ENCODE measurements at places on chromosomes 7 and 10.

GRCh38 chr10:14382022-14382421, 51.3 kb upstream of the FRMD4A start:
- peak; percentile 14 for DNase-seq

DNA sequence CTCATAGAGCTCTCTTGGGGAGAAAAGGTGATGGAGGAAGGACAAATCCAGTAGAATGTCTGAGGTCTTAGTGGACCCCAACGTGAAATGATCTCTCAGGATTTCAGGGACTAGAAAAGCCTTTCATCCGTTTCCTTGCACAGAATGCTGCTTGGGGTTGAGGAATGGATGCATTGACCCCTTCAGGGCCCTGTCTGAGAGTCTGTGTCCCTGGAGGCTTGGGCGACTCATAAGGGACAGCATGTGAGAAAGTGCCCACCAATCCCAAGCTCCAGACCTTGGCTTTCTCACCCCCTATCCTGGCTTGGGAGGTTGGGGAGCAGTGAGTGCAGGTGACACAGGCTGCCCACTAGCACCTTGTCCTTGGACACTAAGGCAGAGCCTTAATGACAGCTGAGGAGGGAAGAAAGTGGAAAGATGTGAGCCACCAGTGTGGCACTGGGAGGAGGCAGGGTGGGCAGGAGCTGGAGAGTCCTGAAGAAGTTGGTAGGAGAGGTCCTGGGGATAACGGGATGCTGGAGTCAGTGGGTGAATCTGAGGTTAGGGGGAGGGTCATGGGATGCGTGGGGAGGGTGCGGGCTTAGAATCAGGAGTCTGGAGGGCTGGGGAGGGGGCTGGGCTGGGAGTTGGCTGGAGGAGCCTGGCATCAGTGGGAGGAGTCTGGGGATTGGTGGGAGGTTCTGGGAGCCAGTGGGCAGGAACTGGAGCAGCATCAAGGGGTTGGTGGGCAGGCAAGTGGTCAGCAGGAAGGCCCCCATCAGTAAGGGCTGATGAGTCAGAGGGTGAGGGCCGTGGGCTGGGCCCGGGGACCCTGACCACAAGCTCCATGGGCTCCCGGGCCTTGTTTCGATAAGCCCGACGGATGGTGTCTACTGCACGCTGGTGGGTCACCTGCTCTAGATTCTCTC, 8.6 kb downstream of the LZTS2 start:
- DNase-seq, result no peak

DNA sequence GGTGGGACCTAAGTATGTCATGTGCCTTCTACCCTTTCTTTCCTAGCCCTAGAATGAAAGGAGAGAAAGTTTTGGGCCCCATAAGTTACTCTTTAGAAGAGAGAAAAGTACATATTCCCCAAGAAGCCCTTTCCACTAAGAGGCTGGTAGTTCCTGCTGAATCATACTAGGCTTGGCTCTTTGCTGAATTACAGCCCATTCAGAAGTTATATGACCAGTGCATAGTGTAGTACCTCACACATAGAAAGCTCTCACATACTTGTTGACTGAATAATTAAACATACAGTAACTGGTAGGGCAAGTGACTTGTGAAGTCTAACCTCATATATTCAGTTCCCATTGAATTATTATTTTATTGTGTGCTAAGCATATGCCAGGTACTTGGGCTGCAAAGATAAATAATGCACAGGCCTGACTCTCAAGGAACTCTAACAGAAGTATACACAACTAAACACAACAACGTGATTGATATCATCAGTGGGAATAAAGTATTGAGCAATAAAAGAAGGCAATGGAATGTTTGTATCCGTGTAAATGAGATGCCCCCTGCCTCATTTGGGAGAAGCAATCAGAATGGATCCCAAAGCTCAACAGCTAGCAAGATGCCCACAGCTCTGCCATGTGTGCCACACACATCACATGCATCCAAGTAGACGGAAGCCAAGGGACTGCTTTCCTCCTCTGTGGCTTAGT, 38.9 kb upstream of the UBN2 start:
- no peak for DNase-seq

- no peak for DNase-seq
Observed at GRCh38 chr10:59107147-59107546, 69.3 kb upstream of the PHYHIPL start.

GRCh38 chr7:2771274-2771731, 72.8 kb downstream of the GNA12 start:
- DNase-seq, result no peak

- DNase-seq, result no peak
Observed at GRCh38 chr10:93363891-93364648, 118.1 kb downstream of the MYOF start.

- DNase-seq, result no peak
Observed at GRCh38 chr7:91285696-91286355, 21.6 kb downstream of the FZD1 start.

GRCh38 chr7:120645966-120646365, 212.0 kb downstream of the TSPAN12 start:
- DNase-seq, result no peak

GRCh38 chr7:73778801-73779389, 8.8 kb upstream of the CLDN3 start:
- DNase-seq, result no peak

DNA sequence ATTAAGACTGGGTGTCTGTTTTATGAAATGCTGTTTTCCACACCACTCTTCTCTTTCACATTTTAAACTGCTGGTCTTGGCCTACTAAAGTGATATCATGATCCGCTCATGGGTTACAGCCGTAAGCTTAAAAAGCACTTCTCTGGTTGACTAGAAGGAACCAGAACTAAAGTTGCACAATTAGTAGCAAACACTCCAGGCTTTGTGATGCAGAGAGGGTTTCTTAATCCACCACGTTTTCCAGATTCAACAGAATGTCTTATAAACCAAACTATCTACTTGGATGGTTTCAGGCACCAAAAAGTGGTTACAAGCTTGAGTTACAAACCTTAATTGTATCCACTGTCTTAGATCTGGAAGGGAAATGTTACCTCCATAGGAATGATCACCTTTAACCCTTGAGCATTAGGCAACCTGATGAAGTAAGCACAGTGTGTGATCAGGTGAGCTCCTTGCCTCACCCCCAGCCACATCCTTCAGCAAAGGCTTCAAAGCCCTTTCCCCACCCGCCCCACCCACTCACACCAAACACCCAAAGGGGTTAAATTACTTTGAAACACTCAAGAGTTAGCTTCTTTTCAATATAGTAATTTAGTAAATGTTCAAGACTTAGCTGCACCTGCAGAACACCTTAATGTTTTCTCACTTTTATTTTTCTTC, 3.5 kb downstream of the ELMO1 start:
- no peak for DNase-seq

- DNase-seq, result no peak
Observed at GRCh38 chr10:113047605-113047962, 97.5 kb downstream of the TCF7L2 start.

DNA sequence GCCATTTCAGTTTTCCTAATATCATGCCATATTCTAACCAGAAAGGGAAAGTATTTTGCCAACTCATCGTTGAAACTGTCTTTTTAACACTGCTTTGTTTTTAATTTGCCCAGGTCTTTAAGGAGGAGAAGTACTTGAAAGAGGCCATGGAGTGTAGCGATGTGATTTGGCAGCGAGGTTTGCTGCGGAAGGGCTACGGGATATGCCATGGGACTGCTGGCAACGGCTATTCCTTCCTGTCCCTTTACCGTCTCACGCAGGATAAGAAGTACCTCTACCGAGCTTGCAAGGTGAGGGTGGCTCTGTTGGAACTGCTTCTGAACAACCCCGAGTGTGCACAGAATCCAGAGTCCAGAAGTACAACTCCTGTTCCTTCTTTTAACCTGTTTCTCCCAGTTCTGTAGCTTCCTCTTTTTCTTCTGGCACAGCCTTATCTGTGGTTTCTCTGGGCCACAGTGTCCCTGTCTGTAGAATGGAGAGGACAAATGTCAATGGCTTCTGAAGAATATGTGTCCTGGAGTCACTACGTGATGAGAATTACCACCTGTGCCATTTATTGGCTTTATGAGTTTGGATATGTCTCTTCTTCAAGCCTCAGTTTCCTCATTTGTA, 60.1 kb downstream of the LANCL2 start:
- DNase-seq, result no peak

DNA sequence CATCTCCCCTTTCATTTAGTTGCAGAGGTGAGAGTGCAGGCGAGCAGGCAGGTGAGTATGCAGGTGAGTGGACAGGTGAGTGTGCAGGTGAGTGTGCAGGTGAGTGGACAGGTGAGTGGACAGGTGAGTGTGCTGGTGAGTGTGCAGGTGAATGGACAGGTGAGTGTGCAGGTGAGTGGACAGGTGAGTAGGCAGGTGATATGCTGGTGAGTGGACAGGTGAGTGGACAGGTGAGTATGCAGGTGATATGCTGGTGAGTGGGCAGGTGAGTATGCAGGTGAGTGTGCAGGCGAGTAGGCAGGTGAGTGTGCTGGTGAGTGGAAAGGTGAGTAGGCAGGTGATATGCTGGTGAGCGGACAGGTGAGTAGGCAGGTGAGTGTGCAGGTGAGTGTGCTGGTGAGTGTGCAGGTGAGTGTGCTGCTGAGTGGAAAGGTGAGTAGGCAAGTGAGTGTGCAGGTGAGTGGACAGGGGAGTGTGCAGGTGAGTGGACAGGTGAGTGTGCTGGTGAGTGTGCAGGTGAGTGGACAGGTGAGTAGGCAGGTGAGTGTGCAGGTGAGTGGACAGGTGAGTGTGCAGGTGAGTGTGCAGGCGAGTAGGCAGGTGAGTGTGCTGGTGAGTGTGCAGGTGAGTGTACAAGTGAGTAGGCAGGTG, 165.6 kb downstream of the ADARB2 start:
- no peak for DNase-seq

- DNase-seq, result no peak
Observed at GRCh38 chr10:59384761-59385160, 22.4 kb upstream of the FAM13C start.

- DNase-seq, result no peak
Observed at GRCh38 chr7:116443646-116444045, 55.9 kb upstream of the CAV2 start.

GRCh38 chr7:127976056-127976737, 55.0 kb downstream of the LRRC4 start:
- DNase-seq, result no peak

GRCh38 chr7:95102662-95103061, 195.3 kb downstream of the PPP1R9A start:
- no peak for DNase-seq

- peak; percentile 67 for DNase-seq
Observed at GRCh38 chr10:29681676-29682448, 47.1 kb upstream of the SVIL start.

DNA sequence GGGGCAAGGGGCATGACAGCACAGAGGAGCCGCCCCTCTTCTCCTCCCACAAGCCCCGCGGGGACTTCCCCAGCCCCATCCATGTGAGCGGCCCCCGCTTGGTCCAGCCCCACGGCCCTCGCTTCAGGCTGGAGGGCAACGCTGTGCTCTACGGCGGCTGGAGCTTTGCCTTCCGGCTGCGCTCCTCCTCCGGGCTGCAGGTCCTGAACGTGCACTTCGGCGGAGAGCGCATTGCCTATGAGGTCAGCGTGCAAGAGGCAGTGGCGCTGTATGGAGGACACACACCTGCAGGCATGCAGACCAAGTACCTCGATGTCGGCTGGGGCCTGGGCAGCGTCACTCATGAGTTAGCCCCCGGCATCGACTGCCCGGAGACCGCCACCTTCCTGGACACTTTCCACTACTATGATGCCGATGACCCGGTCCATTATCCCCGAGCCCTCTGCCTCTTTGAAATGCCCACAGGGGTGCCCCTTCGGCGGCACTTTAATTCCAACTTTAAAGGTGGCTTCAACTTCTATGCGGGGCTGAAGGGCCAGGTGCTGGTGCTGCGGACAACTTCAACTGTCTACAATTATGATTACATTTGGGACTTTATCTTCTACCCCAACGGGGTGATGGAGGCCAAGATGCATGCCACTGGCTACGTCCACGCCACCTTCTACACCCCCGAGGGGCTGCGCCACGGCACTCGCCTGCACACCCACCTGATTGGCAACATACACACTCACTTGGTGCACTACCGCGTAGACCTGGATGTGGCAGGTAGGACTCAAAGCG, 5.1 kb downstream of the AOC1 start:
- no peak for DNase-seq

GRCh38 chr7:25820432-25821040, 331.5 kb upstream of the NFE2L3 start:
- no peak for DNase-seq

GRCh38 chr10:103575416-103576075, 82.0 kb downstream of the NEURL1 start:
- no peak for DNase-seq
